AG10803 (cell line): ENCODE measurements at places on chromosomes 7 and 10.

DNA sequence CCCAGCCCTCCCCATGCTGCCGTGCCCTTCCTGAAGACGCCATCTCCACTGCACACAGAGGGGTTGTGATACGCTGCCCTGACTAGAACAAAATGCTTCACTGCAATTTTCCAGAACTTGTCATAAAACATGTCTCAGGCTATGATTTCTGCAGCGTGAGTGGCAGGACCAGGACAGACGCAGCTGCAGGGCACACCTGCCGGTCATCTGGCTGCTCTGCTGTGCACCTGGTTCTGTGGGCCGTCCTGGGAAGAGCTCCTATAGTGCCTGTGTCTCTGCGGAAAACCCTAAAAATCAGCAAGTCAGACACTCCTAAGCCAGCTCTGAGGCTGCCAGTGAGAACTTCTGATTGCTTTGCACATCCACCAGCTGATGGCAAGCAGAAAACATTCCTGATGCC lies 39.7 kb upstream of the DIP2C start:
- no peak for DNase-seq

GRCh38 chr7:98462911-98463633 lies 62.2 kb upstream of the BAIAP2L1 start:
- no peak for DNase-seq

DNA sequence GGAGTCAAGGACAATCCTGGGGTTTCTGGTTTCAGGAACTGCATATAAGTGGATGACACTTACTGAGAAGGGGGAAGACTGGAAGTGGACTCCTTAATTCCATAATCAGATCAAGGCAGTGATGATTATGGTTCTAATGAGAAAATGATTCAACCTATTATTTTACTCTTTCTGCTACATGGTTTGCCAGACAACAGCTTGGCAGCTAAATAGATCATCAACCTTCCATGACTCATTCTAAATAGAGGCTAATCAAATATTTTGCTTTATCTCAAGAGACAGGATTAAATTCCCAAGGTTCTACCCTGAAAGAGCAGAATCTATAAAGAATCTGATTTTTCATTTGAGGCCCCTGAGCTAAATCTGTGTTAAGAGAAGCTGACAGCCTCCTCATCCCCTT lies 46.3 kb downstream of the CNNM1 start:
- DNase-seq = no peak

- DNase-seq = no peak
Observed at GRCh38 chr7:18407385-18407784, 88.2 kb upstream of the HDAC9 start.

GRCh38 chr10:11608159-11609013 lies 3.1 kb downstream of the USP6NL start:
- DNase-seq = no peak

GRCh38 chr7:50418526-50419290 lies 31.4 kb downstream of the FIGNL1 start:
- DNase-seq = no peak

GRCh38 chr10:67607472-67607871 lies 88.5 kb downstream of the CTNNA3 start:
- no peak for DNase-seq

DNA sequence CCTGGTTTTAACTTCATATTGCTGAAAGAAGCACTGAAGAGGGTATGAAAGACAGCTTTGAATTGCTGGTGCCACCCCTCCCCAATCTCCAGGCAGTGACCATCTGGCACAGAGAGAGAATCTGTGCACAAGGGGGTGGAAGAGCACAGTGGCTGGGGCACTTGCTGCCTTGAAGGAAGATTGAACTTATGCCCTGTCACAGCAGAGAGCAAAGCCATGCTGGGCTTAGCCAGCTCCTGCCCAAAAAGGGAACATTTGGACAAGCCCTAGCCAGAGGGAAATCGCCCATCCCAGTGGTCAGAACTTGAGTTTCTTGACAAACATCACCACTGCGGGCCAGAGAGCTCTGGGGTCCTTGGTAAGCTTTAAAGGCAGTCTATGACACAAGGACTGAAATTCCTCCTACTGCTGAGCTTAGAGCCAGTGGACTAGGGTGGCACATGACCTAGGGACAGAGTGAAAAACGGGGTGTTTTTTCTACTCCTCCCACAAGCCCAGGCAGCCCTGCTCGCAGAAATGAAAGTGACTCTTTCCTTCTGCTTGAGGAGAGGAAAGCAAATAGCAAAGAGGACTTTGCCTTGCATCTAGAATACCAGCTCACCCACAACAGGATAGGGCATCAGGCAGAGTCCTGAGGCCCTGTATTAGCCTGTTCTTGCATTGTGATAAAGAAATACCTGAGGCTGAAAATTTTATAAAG lies 257.2 kb downstream of the CTNNA3 start:
- DNase-seq = no peak
